Esophagus muscularis mucosa (tissue), 4 donors: ENCODE measurements at places on chromosomes 2 and 18.

DNA sequence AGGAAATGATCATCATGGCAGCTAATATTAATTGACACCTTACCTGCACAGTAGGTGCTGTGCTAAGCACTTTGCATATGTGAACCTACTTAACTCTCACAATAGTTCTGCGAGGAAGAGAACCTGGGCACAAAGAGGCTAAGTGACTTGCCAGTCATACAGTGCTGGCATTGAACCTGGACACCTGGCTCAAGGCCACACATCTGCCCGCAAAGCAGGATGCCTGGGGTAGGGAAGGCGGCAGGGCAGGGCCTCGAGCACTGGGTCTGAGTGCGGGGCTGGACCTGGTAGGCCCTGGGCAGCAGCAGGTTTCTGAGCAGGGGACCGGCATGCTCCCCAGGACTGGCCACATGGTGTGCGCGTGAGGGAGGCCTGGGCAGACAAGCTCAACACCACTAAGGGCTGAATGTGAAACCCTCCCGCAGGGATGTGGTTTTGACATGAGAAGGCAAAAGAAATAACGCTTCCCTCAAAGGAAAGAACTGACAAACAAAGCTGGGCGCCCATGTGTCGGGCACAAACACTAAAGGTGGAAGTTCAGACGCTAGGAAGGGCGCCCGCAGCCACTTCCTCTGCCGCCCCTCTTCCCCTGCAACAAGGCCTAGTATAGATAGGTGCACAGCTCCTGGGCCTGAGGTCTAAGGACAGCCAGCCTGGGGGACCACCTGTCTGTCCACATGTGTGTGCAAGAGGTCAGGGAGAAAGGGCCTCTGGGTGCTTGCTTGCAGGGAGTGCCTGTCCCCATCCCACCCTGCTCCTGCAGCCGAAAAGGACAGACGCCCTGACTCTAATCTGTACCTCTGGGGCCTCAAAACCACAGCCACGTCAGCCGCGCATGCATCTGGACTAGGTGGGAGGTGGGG, 92.5 kb downstream of the ZFP36L2 start:
- no peak for DNase-seq

GRCh38 chr18:45962866-45963265, 4.3 kb downstream of the EPG5 start:
- DNase-seq: no peak

DNA sequence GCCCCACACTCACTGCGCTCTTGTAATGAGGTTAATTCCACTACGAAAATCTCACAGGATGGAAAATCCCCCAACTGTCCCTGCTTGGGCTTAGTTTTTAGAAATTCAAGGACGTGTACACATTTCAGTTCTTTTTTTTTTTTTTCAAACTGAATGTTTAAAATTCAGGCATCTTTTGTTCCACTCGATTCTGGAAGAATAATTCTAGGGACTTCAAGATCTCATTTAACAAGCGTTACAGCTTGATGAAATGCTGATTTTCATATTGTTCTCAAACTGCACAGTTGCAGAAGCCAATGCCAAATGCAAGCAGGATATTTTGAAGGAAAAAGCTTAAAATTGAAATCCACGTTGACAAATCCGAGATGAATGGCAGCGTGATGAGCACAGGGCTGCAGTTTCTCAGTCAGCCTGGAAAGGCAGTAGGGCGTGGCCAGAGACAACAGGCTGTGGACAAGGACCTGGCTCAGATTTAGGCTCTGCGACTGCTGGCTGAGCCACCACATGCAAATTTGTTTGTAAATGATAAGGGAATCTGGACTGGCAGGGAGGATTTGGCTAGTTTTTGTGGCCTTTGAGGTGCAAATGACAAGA, 128.1 kb upstream of the MYCN start:
- no peak for DNase-seq

- no peak for DNase-seq
These were observed 56.3 kb downstream of the SCG2 start for GRCh38 chr2:223545830-223546229.

GRCh38 chr2:203718087-203718486, 11.6 kb downstream of the CD28 start:
- DNase-seq: no peak

GRCh38 chr18:8479789-8480188, 129.4 kb upstream of the RAB12 start:
- DNase-seq: no peak

- no peak for DNase-seq
These were observed 36.2 kb upstream of the LPIN1 start for GRCh38 chr2:11710210-11710609.

DNA sequence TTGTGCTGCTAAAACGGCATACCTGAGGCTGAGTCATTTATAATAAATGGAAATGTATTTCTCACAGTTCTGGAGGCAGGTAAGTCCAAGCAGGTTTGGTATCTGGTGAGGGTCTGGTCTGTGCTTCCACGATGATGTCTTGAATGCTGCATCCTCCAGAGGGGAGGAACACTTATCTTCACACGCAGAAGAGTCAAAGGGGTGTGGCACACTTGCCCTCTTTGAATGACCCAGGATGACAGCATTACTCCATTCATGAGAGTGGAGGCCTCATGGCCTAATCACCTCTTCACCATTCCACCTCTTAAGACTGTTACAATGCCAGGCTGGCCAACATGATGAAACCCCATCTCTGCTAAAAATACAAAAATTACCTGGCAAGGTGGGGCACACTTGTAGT, 61.0 kb downstream of the NCAPH start:
- no peak for DNase-seq

DNA sequence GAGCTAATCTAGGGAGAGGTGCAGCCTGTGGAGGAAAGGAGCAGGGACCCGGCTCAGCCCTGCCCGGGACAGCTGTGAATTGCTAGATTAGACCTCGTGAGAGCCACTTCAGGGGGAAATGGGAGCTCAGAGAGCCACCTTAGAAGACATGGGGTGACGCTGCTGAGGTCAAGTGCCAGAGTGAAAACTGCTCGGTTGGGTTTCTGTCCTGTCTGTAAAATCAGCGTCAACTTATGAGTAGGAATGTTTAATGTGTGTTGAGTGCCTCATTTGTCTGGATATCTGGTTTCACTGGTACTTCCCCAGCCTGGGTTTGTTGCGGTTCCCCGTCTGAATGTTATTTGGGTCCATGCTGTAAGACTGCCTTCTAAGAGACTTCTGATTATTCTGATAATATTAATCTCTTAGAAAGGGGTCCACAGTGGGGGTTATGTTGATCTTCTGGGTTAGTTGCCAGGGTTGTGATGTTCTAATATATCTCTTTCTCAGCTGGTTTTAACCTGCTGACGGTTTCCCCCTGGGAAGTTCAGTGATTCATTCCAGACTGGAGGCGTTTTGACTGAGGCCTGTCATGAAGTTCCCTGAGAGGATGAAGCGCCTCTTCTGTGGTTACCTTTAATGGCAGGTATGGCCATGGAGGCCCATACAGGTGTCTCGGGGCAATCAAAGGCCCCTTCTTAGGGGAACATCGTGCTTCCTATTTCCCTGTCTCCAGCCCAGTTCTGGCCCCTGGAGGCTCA, 175.9 kb downstream of the SH3RF3 start:
- no peak for DNase-seq

GRCh38 chr18:9233771-9234440, 97.3 kb downstream of the ANKRD12 start:
- DNase-seq: no peak

GRCh38 chr2:10228611-10229365, 73.9 kb upstream of the HPCAL1 start:
- DNase-seq: no peak

GRCh38 chr2:219766658-219767057, 139.2 kb downstream of the SLC4A3 start:
- no peak for DNase-seq

DNA sequence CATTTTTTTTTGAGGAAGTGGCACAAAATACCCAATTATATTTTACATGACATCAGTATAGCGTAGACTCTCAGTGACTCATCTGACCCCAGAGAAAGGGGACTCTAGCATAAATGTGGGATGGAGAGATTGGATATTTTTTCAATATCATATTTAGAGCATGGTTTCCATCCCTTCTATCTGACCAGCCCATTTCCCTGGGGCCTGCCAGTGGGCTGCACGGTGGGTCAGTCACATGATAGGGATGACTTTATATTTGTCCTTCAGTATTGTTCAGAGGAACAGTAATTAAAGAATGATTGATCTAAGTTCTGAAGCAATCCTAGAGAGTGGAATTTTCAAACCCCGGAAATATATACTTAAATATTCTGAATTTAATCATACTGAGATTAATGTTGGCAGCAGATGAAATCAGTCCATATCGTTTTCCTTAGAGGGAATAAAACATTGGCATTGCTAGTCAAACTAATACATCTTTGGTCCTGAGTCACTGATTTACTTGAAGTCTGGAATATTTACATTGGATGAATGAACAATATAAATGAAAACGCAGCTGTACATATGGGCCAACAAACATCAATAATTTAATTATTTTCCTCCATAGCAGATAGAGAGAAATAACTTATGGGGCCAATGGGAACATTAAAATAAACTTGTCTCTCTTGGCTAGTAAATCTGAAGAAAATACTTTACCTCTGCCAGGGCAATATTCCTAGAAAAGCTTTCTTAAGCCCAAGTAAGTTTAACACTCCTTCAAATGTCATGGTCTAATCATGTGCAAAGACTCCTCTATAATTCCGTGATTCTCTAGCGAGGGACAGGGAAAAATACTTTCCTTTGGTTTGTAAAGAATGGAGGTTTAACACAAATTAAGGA, 563.6 kb upstream of the PKDCC start:
- DNase-seq: no peak

DNA sequence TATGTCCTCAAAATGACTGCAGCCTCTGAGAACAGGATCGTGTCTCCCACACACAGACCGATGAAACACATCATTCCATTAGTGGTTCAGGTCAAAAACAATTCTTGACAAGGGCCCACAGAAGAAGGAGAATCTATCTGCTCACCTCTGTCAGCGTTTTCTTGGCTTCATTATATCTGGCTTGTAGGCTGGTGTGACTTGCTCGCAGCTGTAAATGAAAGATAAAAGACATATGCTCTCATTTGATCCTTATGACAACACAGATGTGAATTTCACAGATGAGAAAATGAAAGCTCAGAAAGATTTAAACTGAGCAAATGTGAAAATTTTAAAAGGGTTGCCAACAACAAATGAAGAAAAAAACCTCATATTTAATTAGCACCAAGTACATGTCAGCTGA, 61.6 kb downstream of the CCDC93 start:
- DNase-seq: no peak

DNA sequence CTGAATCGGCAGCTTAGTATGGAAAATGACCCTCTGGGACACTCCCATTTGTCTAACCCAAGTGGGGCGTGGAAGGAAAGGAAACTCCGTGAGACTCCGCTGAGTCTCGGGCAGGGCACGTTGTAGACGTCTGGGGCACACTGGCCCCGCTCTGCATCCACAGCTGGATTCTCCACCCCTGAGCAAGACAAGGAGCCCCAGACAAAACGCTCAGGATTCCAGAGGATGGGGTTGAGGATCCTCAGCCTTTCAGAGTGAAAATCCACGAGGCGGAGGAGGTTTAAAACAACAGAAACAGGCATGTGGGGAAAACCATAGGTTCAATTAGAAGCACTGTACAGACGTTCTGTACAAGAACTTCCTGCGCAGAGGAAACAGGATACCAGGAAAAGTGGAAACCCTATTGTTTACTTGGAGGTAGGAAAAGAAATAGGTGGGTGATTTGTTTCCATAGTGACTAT, 124.9 kb upstream of the ZNF236 start:
- DNase-seq: no peak

GRCh38 chr2:237270520-237270919, 143.4 kb downstream of the COL6A3 start:
- DNase-seq: no peak

DNA sequence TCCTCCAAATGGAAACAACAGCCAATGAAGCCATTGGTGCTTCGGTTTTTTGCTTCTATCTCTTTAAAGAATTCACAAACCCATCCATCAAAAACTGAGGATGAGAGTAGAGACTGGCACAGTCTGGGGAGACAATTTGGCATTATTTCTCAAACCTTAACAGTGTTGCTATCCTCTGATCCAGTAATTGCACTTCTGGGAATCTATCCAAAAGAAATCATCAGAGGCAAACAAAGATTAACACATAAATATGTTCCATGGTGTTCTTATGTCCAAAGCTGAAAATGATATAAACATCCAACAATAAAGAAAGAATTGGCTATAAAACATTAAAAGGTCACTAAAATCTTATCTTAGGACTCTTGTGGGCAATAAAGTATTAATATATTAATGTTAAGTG, 35.1 kb downstream of the REEP1 start:
- no peak for DNase-seq

DNA sequence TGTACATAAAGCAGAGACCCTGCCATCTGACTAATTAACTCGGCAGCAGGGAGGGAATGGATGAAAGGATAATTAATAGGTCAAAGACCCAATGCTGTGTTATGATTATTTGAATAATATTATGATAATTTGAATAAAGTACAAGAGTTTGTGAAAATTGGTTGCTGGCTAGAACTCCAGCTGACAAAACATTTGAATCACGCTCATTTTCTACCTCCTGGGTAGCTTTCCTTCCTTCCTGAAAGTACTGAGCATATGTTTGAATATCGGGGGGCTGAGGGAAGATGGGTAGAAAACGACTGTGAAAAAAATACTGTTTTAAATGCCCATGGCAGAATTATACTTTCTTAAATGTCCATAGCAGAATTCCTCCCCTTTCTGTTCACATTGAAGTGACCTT, 243.6 kb upstream of the RBMS1 start:
- no peak for DNase-seq

DNA sequence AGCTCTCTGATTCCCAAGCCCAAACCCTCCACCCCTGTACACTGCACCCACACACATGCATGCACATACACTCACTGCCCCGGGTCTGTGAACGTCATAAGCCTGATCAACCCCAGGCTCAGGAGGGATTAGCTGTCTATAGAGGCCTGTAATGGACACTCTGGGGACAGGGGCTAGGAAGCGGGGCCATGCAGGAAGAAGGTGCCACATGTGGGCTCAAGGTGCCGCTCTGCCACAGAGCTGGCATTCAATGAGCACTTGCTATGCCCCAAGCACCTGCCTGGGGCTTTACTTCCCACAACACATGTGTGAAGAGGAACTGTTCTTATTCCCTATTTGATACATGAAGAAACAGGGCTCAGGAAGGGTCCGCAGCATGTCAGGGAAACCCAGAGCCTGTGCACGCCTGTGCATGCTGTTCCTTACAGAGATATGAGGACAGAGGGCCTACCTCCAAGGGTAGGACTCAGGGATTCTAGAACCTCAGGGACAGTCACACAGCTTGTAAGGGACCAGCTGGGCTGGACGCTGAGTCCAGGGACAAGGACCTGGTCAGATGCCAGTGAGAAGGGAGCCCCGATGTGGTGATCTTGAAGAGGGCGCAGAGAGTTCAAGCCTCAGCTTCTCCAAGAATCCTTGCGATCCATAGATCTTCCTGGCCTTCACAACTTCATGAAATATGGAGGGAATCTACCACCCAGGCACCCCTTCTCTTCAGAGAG, 5.0 kb downstream of the BIN1 start:
- DNase-seq: no peak

- no peak for DNase-seq
These were observed 3.3 kb downstream of the SMARCAL1 start for GRCh38 chr2:216415541-216415940.
